NCI-H187 (cell line): ENCODE measurements at places on chromosomes 7 and 10.
A peak's percentile ranks its signal among the peaks of the same experiment; 100 is the strongest.

DNA sequence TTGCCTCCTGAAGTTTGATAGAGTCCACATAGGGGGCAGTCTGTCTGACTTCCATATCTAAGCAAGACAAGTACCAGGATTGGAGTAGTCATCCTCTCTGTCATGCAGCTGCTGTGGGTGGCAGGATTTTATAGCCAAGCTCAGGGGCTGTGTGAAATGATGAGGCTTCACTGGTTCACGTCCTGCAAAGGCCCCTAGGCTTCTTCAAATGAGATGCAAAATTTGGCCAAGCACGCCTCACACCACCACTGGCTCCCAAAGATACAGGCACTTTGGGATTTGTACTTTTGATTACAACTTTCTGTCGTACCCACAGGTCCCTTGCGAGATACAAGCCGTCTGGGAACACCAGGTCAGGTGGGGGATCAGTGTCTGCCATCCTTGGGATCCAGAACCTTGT is 67.1 kb downstream of the WDFY4 start:
- DNase-seq, result no peak

DNA sequence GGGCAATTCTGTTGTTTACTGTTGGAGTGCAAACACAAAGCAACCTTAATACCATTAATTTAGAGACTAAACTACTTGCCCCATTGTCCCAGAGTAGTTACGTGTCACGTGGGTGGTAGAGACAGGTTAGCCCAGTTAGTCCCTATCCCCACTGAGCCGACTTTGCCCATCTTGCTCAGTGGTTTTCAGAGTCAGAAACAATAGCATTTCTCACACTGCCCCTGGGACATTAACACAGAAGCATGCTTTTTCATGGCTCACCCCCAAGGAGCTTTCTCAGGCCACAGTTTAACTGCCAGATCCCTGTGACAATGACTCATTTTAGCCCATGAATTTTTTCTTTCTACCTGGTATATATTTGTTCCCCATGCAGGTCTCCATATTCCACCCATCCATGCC is 271.0 kb downstream of the POU6F2 start:
- no peak for DNase-seq

- no peak for DNase-seq
These were observed 42.9 kb downstream of the CD36 start for GRCh38 chr7:80681272-80681885.

DNA sequence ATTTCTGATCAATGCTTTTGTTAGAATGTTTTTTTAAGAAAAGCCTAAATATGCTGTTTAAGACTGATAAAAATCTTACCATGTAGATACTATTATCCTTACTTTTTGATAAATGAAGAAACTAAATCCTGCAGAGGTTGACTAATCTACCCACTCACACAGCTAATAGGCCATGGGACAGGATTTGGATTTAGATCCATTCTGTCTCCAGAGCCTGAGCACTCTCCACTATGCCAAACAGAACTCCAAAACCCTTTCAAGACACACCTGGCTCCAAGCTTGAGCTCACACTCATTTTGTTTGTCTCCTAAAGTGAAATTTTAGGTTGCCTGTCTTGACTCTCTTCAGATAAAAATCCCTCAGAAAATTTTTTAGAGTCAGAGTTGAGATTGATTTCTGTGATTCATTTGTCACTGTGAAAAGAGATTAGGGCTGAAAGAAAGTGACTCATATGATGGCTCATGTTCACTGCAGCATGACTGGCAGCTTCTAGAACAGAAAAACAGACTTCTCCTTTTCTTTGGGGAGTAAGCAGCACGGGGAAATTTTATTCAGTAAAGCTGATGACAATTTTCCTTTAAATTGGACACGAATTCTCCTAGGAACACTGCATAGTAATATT is 132.3 kb upstream of the POT1 start:
- no peak for DNase-seq

DNA sequence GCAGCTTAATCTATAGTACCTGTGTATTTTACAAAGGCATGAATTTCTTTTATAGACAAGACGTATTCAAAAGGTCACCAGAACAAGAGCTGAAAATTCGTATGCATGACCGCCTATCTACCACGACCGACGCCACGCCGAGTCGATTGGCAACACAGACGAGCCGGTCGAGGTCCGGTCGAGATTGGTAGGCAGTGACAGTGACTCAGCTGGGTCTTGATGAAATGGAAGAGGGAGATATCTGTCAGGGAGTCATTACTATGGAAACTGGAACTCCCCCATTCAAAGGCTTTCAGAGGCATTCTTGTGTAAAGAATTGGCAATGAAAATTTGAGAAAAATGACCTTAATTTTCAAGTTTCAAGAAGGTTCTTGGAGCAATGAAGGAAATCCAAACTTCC is 2.1 kb downstream of the ATP5MK start:
- no peak for DNase-seq

DNA sequence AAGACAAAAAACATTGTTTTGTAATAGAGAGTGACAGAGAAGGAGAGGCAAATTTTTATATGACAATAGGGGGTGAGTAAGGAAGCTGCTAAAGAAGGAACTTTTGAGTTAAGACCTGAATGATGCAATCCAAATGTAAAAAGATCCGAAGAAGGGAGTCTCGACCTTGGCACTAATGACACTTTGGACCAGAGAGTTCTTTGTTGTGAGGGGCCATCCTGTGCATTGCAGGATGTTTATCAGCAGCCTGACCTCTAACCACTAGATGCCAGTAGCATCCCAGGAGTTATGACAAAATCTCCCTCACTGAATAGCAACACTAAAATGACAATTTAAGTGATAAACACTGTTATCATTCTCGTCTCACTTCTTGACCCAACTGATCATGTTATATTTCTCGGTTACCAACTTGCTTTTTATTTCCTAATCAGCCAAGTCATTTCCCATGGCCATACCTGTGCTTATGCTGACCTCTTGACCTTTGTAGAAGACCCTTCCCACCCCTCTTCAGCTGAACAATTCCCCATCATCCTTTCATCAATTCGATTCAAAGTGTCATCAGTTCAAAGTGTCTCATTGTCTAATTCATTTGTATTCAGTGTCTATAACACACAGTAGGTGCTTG is 30.0 kb downstream of the DGKI start:
- DNase-seq, result no peak

GRCh38 chr7:65731562-65732035 is 141.3 kb upstream of the VKORC1L1 start:
- DNase-seq, result peak; percentile 19

DNA sequence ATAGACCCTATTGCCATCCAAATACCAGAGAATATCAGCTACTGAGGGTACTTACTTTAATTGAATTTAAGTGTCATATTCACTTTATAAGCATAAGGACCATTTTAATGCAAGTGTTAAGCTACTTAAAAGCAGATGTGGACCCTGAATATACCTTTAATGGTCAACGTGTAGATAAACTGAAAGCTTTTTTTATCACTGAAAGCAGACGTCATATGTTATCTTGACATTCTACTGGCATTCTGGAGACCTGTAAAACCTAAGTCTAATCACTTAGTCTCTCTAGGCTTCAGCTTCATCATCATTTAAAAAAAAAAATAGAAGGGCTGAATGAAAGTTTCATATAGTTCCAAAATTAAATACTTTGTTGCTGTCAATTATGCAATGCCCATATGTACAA is 116.5 kb downstream of the ELAPOR2 start:
- DNase-seq, result no peak

DNA sequence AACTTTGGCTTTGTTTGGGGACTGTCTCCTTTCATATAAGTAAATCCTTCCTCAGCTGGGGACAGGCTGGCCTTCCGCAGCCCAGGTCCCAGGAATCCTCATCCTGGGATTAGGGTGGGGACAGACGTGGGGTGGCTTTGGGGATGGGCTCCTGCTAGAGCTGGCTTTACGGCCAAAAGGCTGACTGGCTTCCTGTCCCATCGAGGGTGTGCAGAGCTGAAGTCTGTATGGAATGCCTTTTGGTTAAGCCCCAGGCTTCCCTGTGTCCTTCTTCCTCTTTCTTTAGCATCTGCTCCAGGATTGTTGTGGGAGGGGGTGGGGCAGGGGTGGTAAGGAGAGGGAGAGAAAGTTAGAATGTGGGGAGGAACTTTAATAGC is 59.4 kb upstream of the AQP1 start:
- DNase-seq, result no peak

- no peak for DNase-seq
These were observed 1.5 kb downstream of the ADCY1 start for GRCh38 chr7:45575501-45576248.

- DNase-seq, result peak; percentile 5
These were observed 7.5 kb upstream of the EBF3 start for GRCh38 chr10:129971381-129972144.

GRCh38 chr10:50260791-50261281 is 9.5 kb upstream of the ASAH2 start:
- DNase-seq, result no peak

- no peak for DNase-seq
These were observed 304.9 kb downstream of the IPMK start for GRCh38 chr10:57962839-57963238.

GRCh38 chr7:94975336-94975735 is 67.9 kb downstream of the PPP1R9A start:
- DNase-seq, result no peak

GRCh38 chr10:52245547-52245946 is 68.5 kb upstream of the DKK1 start:
- no peak for DNase-seq

GRCh38 chr7:5439572-5440496 is 16.2 kb upstream of the TNRC18 start:
- DNase-seq, result no peak

DNA sequence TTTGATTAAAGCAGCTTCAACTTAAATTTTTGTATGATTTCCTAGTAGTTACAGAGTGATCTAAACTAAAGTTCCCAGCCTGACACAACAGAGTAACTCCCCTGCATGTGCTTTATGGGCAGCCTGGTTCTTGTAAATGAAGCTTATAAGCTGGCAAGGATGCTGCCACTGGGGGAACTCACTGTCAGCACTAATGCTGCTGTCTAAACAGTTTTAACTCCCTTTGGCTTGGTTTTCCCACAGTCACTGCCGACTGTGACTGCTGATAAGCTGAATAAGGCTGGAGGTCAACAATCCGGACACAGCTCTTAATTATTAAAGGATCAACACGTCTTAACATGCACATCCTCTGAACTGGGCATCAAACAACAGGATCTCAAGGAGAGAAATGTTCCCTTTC is 130.1 kb downstream of the OTUD1 start:
- DNase-seq, result no peak

DNA sequence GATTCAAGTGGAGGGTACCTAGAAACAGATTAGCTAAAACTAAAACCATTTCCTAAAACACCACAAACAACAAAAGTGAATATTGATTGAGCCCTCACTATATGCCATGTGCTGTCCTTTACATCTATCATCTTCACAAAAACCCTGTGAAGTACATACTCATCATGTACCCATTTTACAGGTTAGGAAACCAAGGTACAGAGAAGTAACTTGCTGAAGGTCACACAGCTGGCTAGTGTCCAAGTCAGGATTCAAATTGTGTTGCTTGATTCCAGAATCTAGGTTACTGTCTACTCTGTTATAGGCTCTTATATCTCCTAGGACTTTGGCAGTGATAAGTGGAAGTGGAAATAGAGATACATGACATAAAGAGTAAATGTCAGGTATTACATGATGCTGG is 463.8 kb downstream of the LRMDA start:
- DNase-seq, result no peak

- no peak for DNase-seq
These were observed 16.1 kb downstream of the PAPOLB start for GRCh38 chr7:4845740-4846142.

- no peak for DNase-seq
These were observed 132.5 kb upstream of the WNT16 start for GRCh38 chr7:121196286-121196685.

- DNase-seq, result no peak
These were observed 108.3 kb downstream of the AHR start for GRCh38 chr7:17406738-17407137.

DNA sequence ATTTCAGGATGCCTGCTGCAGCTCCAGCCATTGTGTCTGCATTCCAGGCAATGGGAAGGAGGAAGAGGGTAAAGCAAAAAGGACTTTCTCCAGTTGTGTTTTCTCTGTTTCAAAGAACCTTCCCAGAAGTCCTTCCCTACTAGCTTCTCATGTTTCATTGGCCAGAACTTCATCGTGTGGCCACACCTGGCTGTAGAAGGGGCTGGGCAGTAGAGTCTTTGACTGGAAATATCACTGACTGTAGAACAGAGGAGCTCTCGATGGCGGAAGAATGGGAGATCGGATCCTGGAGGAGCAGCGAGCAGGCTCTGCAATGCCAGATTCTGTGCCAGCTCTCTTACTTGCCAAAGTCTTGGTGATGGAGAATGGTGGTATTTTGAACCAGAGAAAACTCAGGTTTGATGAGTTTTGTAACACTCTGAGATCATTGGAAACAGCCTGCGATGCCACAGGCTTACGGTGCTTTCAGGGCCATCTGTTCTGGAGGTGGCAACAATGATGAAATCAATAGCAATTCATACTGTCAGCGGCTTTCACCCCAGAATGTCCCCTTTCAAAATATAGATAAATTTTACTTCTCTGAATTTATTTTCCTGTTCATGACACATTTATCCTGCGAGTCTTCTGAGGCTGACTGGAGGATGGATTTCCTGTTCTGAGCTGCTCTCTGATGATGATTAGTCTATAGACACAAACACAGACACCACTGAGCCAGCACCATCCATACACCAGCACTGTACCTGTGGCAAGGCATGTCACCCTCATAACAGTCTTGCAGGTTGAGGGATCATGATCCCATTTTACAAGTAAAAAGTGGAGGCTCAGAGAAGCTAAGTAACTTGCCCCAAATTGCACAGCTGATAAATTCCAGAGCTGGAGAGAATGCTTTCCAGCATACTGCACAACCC is 204.2 kb downstream of the EMX2 start:
- DNase-seq, result no peak

GRCh38 chr10:14063531-14064285 is 267.0 kb downstream of the FRMD4A start:
- no peak for DNase-seq

- DNase-seq, result no peak
These were observed 179.7 kb downstream of the CFTR start for GRCh38 chr7:117659531-117660011.

GRCh38 chr10:112052166-112052565 is 131.4 kb downstream of the GPAM start:
- DNase-seq, result no peak

GRCh38 chr7:137073571-137074325 is 205.3 kb downstream of the CHRM2 start:
- no peak for DNase-seq

DNA sequence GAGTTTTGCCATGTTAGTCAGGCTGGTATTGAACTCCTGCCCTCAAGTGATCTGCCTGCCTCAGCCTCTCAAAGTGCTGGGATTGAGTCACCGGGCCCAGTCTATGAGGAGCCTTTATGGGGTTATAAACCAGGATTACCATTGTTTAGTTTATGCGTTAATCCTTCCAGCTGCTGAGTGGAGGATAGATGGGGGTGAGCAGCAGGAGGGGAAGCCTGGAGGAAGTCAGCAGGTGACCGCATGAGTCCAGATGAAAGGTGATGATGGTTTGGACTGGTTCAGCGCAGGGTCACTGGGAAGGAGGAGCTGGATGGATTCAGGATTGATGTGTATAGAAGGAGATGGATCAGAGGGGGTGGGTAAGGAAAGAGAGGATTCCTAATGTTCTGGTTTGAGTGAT is 197.1 kb downstream of the ADAM12 start:
- DNase-seq, result no peak

GRCh38 chr10:112374724-112375541 is 1.0 kb downstream of the ACSL5 start:
- DNase-seq, result no peak

GRCh38 chr7:40401406-40401805 is 266.6 kb downstream of the SUGCT start:
- no peak for DNase-seq
